ENCODE measurements at places on chromosomes 7 and 10.

- DNase-seq, result no peak
Measured at GRCh38 chr10:114481055-114481454, 76.8 kb upstream of the AFAP1L2 start.

GRCh38 chr10:48363617-48364355 lies 57.3 kb downstream of the MAPK8 start:
- DNase-seq, result peak; percentile 33

- DNase-seq, result no peak
Measured at GRCh38 chr7:71645836-71646235, 513.9 kb downstream of the GALNT17 start.

DNA sequence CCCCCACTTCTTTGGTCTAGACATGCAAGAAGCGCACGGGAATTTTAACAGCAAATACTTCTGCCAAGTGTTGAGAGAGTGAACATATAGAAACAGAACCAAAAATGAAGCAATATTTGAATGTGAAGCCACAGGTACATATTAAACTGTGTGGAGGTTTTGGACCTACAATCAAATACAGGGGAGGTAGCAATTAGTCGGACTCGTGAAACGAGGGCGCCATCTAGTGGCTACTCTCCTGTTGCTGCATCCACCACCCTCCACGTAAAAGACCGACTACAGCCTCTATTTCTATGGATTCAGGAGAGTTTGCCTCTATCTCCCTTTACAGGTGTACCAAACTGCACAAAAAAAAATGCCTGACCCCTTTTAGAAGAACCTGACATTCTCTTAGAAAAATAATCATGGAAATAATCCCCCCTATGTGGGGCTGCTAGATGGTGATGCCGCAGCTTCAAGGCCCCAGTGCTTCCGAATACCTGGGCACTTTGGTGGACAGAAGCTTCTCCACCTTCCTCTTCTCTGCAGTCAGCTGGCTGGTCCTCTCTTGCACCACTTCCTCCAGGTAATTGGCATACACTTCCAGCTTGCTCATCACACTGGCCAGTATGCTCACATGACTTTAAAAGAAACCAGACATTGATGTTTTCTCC lies 31.7 kb downstream of the TECTB start:
- peak; percentile 67 for DNase-seq

GRCh38 chr10:84177541-84178141 lies 4.0 kb downstream of the GPR15LG start:
- DNase-seq, result peak; percentile 72

GRCh38 chr7:122487131-122487530 lies 182.6 kb upstream of the FEZF1 start:
- no peak for DNase-seq

DNA sequence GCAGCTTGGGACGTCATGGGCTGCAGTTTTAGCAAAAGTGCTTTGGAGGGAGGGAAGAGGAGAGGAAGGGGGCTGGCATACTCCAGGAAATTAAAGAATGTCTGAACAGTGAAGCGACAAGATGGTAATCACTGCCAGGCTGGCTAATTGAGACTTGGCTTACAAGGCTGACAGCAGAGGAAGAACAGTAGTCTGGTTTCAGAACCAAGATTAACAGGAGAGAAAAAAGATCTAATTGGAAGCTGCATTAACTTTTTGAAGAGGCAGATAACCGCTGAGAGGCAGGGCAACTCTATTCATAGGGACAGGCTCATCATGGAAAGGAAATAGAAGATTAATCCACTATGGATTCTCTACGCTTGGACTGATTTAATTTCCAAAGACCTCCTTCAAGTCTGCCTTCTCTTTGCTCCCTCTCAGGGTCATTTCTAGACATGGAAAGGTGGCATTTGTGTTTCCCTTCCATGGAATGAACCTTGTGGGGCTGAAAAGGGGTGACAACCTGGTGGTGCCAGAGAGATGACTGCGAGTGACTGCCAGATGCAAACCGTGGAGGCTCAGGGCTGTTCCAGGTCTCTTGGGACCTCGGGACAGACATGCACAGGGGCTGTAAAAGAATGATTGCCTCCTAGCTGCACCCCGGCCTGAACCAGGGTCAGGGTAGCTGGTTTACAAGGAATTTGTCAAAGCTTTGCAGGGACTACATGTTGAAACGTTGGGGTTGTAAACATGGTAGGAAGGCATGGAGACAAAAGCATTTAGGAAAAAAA lies 210.2 kb upstream of the NPY start:
- DNase-seq, result no peak

DNA sequence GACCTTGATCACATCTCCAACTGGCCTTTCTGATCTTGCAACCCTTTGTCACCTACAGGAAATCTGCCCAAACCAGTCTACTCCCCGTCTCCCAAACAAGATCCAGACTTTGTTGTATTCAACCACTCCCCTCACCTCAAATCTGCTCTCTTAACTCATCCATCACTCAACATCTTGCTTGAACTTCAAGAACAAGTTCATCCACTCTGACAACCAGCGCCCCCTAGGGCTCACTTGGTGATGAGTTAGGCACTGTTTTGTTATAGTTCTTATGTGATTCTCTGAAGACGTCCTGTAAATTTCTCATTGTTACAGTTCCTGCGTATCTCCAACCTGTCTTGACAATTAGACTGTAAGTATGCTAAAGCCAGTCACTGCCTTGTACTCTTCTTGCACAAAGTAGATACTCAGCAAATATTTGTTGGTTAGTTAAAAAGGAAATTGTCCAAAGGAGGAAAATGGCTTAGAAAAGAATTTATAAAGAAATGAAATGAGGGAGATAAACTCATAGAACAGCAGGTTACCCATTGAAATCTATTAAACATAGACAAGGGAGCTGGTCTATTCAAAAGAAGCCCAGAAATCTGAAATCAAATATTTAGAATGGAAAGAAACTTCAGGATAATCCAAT lies 5.3 kb downstream of the FRMD4A start:
- peak; percentile 21 for DNase-seq

GRCh38 chr7:18574235-18574540 lies 78.6 kb downstream of the HDAC9 start:
- DNase-seq, result no peak

GRCh38 chr7:84110400-84110799 lies 84.2 kb downstream of the SEMA3A start:
- DNase-seq, result no peak

Measured in CD4-positive, alpha-beta T cell treated with Interleukin-6 at 100 ng/mL for 8 hours (primary cell).